Pons (tissue), 1 donor: ENCODE measurements at places on chromosomes 6 and 20.

GRCh38 chr20:61923371-61924166 is 142.1 kb downstream of the TAF4 start:
- DNase-seq = no peak

GRCh38 chr6:93746892-93747291 is 327.5 kb upstream of the EPHA7 start:
- DNase-seq = no peak

DNA sequence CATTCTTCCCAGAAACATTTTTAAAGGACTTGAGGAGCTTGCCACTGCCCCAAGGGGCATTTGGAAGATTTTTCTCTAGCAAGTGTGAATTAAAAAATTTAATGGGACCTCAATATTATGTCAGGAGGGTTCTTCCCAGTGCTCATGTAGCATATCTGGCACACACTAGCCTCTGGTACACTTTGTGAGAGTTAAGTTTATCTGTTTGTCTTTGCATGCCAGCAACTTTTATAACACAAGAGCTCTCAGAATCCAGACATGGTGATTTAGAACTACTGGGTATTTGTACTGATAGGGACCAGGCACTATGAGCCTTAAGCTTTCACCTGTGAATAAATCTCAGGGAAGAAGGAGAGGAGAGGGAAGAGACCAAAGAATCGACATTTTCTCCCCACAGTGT is 12.9 kb downstream of the SPINT3 start:
- no peak for DNase-seq

- no peak for DNase-seq
Measured at GRCh38 chr6:73393278-73393677, 1.4 kb upstream of the DDX43 start.

DNA sequence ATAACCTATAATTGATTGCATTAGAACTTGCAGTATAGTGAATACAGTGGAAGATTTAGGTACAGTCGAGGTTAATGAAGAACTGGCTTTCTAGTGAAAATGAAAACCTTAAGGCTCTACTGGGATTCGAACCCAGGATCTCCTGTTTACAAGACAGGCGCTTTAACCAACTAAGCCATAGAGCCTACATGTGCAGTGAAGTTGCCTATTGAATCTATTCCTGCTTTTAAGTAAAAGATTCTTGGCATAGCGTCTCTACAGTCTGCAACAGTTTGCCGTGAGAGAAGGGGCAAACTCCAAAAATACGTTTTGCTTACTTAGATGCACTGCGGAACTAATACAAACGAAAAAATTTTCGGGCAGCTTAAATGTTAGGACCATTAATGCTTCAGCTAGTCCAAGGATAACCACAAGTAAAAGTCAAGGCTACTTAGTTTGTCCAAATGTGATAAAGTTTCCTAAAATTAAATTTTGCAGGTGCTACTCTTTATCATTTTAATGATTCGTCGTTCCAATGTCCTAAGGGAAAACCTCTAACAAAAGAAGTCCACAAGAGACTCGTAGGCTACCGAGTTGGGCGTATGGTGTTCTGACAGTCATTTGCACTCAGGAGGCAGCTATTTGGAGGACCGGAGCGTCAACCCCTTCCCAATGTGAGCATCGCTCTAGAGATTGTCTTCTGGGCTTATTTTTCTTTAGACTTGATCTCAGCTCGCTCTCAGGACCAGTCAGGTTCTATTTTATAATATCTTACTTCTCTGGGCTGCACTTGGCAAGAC is 31.3 kb upstream of the ZSCAN23 start:
- peak; percentile 51 for DNase-seq

- no peak for DNase-seq
Measured at GRCh38 chr20:19000078-19000477, 186.5 kb downstream of the SCP2D1 start.

GRCh38 chr20:10984913-10985312 is 311.1 kb upstream of the JAG1 start:
- DNase-seq = no peak

- no peak for DNase-seq
Measured at GRCh38 chr6:157831424-157832249, 8.6 kb downstream of the SNX9 start.

GRCh38 chr6:161218222-161218621 is 55.6 kb downstream of the AGPAT4 start:
- DNase-seq = no peak

DNA sequence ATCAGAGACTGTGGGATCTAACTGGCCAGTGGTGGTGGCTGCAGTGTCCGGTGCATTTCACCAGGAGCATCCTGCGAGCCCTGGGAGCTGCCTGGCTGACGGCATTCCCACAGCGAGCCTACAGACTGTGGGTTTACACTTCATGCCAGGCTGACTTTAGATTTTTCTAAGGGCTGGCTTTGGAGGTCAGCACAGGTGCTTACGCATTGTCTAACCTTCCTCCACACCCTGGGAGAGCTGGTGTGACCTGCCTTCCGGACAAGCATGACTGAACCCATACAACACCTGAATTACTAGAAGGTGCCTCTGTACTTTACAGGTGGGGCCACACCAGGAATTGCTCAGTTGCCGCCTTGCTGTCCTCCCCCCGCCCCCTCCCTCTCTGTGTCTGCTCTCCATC is 96.2 kb downstream of the RREB1 start:
- DNase-seq = no peak

GRCh38 chr6:11097476-11097875 is 3.8 kb downstream of the SMIM13 start:
- DNase-seq = no peak

- DNase-seq = no peak
Measured at GRCh38 chr20:20832715-20833114, 120.3 kb upstream of the RALGAPA2 start.

DNA sequence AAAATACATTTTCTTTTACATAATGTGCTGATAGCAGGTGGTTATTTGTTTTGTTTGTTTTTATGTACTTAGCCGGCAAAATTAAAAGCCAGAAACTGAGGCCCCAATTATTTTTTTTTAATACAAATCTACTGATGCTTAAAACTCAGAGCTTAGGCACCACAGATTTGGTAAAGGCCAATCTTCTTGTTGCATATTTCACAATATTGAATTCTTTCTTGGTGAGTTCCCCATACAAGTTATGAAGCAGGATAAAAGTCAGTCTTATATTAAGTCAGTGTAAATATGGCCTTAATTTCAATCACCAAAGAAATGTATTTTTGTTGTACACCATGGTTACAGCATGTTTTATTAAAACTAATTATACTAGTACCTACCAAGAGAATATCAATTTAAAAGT is 16.3 kb upstream of the ZDHHC14 start:
- DNase-seq = no peak

DNA sequence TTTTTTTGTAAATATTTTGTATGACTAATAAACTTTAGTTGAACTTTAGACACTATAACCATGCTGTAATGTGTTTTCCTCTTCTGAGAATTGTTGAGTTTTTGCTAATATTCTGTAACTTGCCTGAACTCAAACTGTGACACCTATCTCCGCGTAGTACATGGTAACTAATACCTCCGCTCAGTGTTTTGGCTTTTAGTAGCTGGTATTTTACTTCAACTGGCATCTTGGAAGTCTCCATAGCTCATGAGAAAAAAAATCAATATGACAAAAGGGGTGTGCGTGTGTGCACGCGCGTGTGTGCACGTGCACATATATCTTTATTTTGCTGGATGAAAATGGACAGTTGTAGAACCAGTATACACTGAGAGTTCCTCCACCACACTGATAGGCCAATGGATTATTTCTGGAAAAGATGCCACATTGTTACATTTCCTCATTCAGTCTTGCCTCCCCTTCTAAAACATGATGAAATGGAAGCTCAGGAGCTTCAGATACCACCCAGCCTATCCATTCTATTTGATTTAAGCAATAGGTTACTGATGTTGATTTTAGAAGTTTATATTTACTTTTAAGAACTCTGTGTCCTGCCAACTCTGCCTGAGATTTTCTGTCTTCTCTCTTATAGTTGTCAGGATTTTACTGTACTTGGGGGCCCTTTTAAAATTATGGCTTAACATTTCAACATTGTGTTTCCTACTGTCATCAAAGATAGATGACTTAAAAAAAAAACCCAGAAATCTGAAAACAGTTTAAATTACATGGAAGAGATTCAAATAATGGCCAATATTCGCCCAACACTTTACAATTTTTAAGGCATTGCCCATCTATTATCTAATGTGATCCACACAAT is 16.3 kb upstream of the ADGRG6 start:
- DNase-seq = no peak

DNA sequence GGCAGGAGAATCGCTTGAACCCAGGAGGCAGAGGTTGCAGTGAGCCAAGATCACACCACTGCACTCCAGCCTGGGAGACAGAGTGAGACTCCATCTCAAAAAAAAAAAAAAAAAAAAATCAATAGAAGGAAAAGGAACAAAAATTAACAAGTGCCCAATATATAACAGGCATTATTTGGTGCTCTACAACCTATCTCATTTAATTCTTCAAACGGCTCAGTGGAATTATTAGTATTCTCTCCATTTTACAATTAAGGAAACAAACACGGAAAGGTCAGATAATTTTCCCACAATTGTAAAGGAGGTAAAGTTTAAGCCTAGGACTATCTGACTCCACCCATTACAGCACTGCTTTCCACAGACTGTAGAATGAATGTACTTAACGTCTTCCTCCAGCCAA is 19.8 kb downstream of the CCNC start:
- no peak for DNase-seq

- no peak for DNase-seq
Measured at GRCh38 chr6:12538881-12539357, 177.6 kb upstream of the PHACTR1 start.

DNA sequence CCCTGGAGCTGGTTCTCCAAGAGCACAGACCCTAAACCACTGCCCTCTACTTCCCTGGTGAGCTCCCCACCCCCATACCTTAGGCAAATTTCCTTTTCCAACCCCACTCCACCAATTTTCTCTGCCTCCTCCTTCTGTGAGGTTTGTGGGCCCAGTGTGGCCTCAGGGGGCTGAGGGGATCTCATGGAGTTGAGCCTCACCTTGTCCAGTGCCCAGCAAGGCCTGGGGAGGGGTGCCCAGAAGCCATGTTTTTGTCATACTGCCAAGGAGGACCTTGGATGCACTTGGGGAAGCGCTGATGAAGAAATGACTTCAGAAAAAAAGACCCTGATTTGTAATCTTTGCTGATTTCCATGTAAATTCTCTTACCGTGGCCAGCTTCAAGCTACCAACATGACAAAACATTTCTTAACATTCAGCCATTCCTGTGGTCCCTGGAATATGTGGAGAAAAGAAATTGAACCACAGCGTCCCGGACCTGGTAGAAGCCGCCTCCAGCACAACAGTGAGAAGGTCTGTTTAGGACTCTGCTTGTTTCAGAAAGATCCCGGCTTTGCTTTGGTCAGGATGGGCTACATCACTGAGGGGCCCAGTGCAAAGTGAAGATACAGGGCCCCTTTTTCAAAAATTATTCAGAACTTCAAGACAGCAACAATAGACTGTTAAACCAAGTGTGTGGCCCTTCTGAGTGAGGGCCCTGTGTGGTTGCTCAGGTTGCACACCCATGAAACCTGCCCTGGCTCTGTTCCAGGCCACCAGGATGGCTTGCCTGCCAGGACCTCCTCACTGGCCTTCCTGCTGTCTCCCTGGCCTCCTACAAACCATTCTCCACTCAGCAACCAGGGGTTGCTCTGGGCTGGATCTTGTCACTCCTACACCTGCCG is 52.5 kb downstream of the CHMP4B start:
- no peak for DNase-seq

DNA sequence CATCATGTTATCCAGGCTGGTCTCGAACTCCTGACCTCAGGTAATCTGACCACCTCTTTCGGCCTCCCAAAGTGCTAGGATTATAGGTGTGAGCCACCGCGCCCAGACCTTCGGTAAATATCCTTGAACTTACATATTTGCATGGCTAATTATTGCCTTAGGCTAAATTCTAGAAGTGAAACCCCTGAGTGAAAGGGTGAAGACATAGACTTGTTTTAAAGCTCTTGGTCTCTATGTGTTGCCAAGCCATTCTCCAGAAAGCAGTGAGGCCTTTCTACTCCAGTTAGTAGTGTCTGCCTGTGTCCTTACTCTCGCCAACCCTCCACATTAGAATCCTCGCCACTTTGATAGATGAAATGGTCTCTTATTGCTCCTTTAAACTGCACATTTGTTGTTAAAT is 2.6 kb upstream of the NOTCH4 start:
- DNase-seq = no peak

- DNase-seq = no peak
Measured at GRCh38 chr20:50885068-50885467, 46.2 kb downstream of the ADNP start.

GRCh38 chr20:57615445-57615811 is 4.8 kb downstream of the ZBP1 start:
- DNase-seq = no peak

- DNase-seq = no peak
Measured at GRCh38 chr6:16236009-16236501, 2.3 kb upstream of the GMPR start.

DNA sequence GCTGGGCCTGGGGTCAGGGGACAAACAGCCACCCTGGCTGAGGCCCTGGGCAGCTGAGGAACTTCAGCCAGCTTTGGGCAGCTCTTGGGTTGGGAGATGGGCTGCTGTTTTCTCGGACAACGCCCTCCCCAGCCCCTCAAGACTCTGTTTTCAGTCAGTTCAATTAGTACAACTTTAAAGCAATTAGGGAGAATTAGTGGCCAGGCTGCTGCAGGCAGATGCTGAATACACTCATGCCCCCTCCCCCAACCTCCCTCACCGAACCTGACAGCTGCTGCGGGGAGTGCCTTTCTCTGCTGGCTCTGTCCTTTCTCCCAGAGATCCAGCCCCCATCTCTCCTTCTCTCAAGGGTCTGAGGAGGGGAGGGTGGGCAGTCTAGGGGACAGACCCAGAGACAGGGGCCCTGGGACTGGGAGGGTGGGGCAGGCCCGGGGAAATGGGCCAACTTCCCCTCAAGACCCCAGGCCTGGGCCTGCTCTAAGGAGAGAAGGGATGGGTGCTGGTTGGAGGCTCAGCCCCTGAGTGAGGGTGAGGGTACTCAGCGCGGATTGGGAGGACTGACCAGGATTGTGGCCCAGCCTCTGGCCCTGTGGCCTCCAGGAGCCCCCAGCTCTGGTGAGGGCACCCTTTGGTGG is 17.8 kb upstream of the MYT1 start:
- DNase-seq = no peak

- DNase-seq = no peak
Measured at GRCh38 chr20:58374027-58374850, 14.8 kb upstream of the VAPB start.

GRCh38 chr6:99458319-99458718 is 33.2 kb upstream of the PNISR start:
- DNase-seq = no peak
